ENCODE measurements at places on chromosomes 5 and 9.

- no peak for DNase-seq
These were observed 53.0 kb upstream of the RFX3 start for GRCh38 chr9:3578786-3579185.

DNA sequence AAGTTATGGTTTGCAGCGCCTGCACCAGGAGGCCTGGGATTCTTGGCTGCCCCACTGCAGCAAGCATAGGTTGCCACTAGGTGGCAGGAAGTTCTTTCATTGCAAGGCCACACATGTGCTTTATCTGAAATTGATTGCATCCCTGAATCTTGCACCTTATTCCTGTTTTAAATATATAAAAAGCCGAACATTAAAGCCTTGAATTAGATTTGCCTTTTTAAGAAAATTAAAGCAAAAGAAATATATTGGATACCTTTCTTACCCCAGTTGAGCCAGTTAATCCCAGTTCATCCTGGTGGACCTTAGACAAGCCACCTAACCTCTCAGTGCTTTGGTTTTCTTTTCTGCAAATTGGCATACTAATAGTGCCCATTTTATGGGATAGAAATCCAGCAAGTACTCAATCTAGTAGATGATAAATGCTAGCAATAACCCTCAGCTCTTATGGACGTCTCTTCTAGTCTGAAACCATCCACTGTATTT is 6.3 kb upstream of the TRMT10B start:
- DNase-seq = no peak

DNA sequence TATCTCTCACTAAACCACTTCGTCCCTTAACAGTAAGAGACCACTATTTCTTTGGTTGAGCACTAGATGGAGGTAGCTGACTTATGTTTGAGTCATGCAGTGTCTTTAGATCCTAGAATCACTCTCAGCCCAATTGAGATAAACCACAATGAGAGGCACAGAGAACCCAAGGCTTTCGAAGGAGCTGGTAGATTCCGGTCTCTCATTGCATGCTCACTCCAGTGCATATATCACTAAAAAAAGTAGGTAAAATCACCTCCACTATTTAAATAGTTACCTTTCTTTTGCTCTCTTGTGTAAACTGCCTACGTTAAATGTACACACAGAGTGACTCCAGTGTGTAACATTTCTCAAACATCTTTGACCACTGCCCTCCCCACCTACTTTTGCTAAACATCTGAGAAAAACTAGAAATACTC is 27.6 kb downstream of the ACTL7A start:
- DNase-seq = no peak

DNA sequence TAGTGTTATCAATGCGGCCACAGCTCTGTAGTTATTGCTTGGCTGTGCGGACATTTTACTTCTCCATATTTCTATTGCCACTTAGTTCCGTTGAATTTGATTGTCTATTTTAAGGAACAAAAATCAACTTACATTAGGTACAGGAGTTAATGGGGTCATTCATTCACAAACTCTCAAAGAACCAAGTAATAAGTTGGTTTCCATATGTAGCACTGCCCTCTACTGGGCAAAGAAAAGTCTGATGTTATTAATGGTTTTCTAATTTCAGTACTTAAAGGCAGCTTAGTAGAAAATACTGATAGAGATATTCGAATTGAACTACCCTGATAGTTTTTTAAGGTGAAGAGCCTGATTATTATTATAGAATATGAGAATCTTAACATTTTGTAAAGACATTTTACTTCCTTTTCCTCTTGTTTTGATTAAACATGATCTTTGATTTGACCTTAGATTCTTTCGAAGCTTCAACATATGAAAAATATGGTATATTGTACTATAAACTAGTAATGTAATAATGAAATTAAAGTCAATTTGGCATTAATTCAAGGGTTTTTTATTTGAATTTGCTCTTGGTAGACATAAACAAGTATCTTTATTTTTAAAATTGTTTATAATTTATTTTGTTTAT is 119.5 kb upstream of the CTNND2 start:
- DNase-seq = no peak

DNA sequence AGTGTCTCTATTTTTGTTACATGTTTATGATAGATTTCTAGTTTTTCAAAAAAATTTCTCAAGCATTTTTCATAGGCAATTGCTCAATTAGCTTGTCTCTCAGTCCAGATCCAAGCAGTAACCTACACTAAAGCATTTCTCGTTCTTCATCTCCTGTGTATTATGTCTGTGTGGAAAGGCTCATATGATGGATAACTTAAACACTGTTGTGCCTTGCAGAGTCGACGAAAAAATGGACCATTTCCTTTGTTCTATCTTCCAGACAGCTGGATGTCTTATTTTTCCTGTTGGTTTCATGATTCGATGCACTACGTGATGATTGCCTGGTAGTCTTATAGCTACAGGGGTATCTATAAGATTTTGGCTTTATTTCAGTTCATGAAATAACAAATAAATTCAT is 347.8 kb downstream of the TRPM3 start:
- no peak for DNase-seq

DNA sequence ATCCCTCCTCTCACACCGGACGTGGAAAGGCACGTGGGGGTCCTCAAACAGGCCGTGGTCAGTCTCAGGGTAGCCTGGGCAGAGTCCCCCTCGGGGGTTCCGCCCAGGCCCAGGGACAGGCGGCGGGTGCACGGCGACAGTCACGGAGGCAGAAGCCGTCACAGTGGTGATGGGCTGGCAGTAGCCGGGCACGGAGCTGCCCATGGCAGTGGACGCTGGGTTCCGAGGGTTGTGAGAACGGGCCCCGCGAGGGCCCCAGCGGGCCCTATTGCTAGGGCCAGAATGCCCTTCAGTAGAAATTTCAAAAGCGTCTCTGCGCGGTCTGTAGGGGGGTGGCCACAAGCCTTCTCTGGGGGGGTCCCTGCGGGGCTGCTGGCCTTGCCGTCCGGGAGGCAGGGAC is 69.8 kb downstream of the PTCH1 start:
- no peak for DNase-seq

DNA sequence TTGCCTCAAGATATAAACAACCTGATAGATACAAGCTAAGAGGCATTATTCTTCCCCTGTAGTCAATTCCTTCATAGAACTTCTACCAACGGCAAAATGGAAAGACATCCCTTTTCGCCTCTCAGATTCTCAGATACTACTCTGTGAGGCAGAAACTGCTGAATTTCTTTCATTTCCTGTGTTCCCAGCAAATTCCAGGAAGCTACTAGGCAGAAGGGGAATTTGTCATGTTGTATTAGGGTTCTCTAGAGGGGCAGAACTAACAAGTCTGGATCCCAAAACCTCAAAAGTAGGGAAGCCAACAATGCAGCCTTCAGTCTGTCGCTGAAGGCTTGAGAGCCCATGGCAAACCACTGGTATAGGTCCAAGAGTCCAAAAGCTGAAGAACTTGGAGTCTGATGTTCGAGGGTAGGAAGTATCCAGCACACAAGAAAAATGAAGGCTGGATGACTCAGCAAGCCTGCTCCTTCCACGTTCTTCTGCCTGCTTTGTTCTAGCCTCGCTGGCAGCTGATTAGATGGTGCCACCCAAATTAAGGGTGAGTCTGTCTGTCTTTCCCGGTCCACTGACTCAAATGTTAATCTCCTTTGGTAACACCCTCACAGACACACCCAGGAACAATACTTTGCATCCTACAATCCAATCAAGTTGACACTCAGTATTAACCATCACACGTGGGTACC is 15.2 kb downstream of the RNF180 start:
- no peak for DNase-seq

- DNase-seq = no peak
These were observed 80.9 kb downstream of the GOLPH3 start for GRCh38 chr5:32092938-32093812.

DNA sequence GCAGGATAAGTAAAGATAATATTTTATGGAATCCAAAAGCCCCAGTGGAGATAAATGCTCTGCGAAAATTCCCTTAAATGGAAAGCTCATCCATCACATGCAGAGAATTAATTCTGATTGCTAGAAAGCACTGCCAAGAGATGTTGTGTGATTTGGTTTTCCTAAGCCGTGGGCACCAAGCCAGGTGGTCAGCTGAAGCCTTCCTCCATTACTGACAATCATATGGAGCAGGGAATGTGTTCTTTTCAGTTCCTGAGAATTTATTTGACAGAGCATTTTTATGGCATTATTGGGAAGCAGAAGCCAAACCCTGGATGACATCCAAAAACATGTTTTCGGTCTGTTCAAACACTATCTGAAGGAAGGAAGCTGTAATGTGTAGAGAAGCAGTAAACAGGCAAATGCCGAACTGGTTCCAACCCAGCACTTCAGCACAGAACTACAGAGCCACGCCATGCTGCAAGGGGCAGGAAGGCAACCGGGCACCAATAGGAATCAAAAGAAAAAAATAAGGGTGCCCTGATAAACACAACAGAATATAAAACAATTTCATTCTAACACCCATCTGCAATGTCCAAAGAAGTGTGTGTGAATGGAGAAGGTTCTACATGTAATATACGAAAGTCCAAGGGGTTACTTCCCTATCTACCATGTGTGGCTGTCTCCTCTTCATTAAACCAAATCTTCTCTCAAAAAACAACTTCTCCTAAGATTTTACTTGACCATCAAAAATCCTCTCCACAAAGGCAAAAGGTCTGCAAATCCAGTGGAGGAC is 12.3 kb downstream of the ARSB start:
- DNase-seq = no peak

DNA sequence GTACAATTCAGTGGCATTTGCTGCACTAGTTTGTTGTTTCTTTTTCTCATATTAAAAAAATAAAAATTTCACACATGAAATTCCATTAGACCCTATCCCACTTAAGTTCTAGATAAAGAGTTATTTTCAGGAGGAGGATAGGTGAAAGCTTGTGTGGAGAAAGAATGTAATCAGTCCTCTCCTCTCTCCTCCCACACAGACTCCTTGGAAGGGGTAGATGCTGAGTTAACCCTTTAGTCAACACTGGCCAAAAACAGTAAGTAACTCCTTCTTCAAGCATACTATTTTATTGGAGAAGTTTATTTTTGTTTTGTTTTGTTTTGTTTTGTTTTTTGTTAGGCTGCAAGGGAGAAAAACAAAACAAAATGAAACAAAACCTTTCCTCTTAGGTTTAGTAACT is 30.6 kb upstream of the LMNB1 start:
- no peak for DNase-seq

DNA sequence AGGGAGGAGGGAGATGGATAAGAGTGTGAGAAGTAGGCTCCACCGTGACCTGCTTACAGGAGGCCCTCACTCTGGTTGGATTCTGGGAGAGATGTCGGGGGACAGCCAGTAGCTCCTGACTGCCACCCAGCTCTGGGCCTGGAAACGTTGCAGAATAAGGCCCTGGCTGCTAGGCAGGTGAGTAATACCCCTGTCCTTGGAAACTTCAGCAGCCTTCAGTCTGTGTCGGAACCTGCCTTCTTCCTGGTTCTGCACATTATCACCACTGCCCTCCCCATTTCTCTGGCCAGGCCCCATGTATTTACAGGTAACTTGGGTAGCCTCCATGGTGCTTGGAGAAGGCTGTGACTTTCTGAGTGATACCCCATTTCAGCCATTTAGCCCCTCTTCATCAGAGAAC is 26.8 kb downstream of the FAXDC2 start:
- no peak for DNase-seq

DNA sequence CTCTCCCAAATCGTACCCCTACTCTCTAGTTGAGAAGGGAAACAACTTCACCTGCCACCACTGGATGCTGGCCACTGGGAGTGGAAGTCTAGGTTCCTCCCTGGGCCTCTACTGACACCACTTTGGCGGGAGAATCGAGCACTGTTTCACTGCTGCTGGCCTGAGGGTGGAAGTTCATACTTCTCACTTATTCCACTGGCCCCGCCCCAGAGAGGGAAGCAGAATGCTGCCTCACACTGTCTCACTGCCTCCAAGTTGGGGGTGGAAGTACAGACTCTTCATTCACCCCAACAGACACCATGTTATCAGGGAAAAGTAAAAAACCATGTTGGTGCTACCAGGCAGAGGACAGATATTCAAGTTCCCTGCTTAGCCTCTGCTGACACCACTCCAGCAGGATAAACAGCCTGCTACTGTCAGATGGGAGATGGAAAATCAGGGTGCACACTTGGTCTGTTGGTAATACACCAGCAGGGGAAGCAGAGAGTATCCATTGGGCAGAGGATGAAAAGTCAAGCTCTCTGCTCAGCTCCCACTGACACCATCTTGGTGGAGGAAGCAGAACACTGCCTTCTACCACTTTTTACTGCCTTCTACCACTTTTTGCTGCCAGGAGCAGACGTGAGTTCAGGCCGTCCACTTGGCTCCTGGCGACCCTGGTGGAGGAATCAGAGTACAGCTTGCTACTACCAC is 159.4 kb downstream of the SIL1 start:
- DNase-seq = no peak

DNA sequence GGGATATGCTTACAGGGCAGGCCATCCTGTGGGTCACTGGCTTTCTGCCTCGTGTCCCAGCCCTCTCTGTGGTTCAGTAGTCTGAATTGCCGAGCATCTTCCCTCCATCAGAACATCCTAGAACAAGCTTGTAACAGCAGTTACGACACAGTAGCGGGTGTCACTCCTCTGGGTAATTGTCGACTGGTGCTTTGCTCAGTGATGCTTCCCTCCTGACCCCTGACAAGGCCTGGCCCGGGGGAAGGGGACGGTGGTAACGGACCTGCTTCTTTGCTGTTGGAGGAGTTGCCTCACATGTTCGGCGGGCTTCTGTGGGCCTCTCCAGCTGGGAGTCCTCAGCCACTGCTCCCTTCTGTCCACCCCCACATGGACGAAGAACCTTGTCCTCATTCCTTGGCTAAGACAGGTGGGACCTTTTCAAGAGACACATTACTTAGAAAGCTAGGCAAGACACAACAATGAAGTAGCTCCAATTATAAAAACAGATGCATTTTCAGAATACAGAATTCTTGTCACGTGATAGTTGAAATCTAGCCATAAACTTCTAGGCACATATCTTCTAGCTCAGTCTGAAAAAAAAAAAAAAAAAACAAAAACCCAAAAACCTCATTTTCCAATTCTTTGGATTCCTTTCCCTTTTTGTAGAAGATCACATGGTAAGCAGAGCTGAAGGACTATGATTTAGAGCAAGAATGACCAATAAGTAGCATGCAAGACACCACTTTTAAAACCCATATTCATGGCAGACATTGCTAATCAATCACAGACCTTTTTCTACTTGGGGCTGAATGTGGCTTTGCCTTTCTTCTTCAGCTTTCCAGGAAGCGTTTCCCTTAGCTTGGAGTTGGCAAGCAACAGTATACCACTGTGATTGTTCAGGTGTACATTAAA is 25.0 kb downstream of the HMCN2 start:
- no peak for DNase-seq
